Esophagus mucosa (tissue), 1 donor: ENCODE measurements at places on chromosomes 1 and 21. TPM values are rescaled to one million over a fixed set of nuclear protein-coding genes. Genes with fewer than 3 reads are reported as not detected.

GRCh38 chr1:203424861-203425662 lies 50.5 kb upstream of the PRELP start:
- ATAC-seq = no peak

DNA sequence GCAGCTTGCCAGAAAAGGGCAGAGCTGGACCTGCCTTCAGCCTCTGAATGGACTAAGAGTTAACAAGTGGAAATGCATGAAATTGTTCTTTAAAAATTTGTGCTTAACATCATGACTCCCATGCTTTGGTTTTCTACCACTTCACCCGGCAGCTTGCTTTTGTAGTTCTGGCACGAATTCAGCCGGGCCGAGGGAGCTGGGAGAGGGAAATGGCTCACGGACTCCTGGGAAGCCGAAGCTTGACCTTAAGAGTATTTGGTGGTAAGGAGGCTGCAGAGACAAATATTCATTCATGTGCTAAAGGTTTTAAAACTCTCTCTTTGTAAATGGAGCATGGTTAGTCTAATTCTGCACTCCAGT lies 17.2 kb upstream of the GFI1 start:
- ATAC-seq = no peak

DNA sequence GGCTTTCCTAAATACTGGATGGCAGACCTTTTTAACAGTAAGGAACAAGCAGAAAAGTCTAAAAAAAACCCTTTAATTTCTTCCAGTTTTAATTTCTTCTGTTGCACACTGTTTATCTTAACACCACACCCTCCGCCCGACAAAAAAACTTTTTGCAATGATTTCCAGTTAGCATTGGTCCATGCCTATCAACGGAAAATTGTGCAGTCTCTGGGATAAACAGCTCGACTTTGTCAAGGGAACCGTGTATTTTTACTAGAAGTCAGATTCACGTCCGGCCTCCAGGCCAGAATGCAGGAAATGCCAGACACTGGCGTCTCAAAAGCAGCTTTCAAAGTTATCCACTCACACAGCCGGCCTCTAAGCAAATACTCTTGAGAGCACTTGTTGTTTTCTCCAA lies 378 bp upstream of the NUP210L start:
- peak; percentile 37 for ATAC-seq

DNA sequence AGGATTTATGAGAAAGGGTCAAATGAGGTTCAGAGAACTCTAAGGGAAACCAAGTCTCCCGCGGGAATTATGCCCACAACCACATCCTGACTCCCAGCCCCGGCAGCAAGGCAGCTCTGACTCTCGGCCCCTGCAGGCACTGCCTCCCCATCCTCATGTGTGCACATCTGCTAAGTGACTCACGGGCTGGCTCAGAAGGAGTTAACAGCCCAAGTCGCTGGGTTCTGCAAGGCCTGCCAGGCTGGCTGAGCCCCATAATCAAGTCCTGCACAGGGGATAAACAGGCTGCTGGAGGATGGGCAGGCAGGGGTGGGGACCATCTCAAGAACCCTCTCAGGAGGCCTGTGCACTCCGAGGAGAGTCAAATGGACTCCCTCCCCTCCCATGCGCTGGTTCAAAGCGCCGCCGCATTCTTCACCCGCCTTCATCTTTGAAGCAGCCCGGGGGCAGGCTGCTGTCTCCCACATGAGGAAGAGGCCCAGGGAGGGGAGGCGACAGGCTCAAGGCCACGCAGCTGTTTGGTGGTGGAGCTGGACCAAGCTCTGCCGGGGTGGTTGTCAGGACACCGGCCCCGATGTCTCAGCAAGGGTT lies 344.3 kb downstream of the MATN1 start:
- ATAC-seq = peak; percentile 27

DNA sequence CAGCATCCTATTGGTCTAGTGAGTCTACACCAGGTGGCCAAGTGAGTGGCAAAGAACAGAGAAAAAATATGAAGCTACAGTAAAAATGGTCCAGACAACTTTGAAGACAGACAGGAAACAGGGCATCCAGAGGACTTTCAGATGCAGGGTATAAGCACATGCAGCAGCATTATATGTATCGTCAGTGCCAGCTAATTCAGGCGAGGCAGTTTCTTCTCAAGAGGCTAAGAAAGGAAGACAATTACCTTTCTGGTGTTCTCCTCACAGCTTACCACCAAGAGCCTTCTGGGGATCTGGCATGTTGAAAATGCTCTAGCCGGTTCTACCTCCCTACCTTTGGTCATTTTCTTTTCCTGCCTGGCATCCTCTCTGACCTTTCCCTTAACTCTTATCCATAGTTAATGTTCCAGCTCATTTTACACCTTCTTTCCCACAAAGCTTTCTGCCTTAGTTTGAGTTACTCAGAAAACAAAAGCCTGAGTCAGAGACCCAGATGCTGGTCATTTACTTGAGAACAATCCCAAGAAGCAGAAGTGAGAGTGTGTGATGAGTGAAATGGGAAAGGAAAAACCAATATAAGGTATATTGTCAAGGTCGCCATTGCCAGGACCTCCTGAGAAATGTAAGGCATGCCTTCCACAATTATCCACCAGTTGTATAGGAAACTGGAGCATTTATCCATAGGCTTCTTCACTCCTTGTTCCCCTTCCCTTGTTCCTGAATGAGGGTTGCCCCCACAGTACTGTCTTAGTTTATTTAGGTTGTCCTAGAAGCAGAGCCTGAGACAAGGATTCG lies 444.1 kb downstream of the PLPP3 start:
- no peak for ATAC-seq

- no peak for ATAC-seq
Observed at GRCh38 chr1:245842106-245842505, 665.0 kb downstream of the SMYD3 start.

GRCh38 chr21:33771976-33772375 lies 129.7 kb downstream of the ITSN1 start:
- no peak for ATAC-seq

GRCh38 chr1:52907068-52907811 lies 14.3 kb downstream of the ECHDC2 start:
- ATAC-seq = peak; percentile 34

DNA sequence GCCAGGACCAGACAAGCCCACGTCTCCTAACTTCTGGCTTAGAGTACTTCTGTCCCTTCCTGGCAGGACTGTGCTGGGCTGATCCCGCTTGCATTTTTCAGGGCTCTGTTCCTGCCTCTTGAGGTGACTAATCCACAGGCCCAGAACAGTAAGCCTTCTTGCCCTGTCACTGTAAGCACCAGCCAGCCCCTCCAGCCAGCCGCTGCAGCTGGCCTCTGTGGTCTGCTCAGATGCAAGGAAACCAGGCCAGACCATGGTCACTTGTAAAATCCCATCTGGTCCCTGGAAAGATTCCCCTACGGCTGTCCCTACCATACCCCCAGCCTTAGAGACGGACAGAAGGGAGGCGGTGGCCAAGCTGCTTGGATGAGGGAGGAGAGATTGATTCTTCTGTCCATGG lies 74.2 kb downstream of the KIRREL1 start:
- peak; percentile 28 for ATAC-seq

DNA sequence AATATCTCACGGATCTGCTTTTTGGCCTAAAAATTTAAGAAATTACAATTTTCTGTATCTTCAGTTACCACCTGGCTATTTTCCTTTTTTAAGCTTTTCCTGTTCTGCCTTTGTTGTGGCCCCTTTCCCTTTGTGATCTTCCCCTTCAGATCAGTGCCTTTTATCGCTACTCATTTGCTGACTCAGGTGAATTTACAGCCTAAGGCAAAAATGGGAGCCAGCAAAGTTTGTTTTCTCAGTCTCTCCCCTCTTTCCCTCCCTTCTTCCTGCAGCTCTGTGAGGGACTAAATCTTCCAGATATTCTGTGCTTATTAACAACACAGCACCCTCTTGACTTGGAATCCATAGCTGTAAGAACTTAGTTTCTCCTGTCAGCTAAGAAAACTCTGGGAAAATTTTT lies 5.3 kb upstream of the PRRC2C start:
- no peak for ATAC-seq

DNA sequence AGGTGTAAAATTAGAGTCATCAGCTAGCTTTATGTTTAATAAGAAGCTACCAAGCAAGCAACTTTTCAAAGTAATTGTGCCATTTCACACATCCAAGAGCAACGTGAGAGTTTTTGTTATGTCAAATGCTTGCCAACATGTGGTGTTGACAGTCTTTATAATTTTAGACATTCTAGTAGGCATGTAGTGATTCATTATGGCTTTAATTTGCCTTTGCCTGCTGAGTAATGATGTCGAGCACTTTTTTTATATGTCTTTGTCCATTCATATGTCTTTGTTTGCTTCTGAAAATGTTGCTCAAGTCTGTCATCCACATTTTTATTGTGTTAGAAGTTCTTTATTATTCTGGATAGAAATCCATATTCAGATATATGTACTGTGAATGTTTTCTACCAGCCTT lies 21.4 kb upstream of the CHIT1 start:
- ATAC-seq = peak; percentile 36

DNA sequence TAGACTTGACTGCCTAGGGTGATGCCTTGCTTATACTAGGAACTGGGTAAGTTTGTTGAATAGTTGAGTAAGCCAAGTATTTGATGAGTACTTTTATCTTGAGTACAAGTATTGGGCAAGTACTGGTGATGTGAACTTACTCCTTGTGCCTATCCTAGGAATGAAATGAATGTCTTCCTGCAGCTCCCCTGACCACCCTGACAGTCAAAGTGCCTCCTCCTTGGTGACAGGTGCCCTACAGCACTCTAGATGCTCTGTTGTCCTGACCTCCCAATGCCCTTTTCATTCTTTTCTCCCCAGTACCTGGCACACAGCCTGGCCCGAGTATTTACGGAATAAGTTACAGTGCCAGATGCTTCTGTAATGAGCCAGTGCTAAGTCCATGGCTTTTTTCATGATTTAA lies 25.5 kb downstream of the PCSK9 start:
- no peak for ATAC-seq

- ATAC-seq = peak; percentile 44
Observed at GRCh38 chr21:14070049-14070893, 140.5 kb downstream of the LIPI start.

DNA sequence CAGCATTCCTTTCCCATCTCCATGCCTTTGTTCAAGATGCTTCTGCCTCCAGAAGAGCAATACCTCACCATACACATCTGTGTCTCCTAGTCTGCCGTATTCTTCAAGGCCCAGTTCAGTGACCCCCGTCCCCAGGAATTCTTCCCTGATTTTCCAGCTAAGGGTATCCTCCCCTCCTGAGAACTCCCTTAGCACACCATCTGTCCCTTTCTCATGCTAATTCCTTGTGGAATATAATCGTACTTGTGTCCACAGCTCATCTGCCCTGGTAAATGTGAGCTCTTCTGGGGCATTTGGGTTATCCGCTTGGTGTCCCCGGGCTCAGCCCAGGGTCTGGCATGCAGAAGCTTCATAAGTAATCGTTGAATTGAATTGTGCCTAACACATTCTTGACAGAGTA lies 40.9 kb downstream of the BEND5 start:
- no peak for ATAC-seq

GRCh38 chr21:42547001-42547905 lies 33.6 kb downstream of the SLC37A1 start:
- ATAC-seq = no peak

- ATAC-seq = peak; percentile 52
Observed at GRCh38 chr1:201766131-201766866, 62.7 kb upstream of the IPO9 start.

DNA sequence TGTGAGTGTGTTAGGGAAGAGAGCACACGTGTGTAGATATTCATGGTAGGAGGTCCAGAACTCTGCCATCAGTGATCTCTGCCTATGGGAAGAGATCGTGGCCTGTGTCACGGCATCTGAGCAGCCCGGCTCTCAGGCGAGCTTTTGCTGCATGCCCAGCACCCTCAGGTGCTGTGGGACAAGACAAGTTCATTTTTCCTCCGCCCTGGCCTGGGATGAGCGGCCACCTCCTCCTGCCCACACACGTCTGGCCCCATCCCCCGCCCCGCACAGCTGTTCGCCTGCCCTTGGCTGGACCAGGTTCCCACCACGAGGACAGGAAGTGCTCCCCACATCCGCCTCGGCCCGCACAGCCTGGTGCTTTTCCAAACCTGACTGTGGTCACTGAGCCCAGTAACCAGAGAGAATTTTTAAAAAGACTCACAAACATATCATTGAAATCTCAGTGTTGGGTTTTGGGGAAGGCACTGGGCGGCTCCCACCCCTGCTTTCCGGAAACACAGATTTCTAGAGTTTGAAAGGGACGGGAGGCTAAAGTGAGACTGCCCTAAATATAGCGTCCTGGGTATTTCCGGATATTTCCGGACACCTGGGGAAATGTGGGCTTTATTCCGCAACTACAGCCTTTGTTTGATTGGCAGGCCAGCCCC lies 18.0 kb downstream of the BMP8A start:
- peak; percentile 21 for ATAC-seq

GRCh38 chr1:172658871-172659453 lies at the start of gene FASLG:
FASLG (plus strand) TSS chr1:172659103; CDS start chr1:172659202, 99 bp downstream.
- ATAC-seq = no peak

- no peak for ATAC-seq
Observed at GRCh38 chr1:201140235-201140940, 13.4 kb upstream of the ASCL5 start.

DNA sequence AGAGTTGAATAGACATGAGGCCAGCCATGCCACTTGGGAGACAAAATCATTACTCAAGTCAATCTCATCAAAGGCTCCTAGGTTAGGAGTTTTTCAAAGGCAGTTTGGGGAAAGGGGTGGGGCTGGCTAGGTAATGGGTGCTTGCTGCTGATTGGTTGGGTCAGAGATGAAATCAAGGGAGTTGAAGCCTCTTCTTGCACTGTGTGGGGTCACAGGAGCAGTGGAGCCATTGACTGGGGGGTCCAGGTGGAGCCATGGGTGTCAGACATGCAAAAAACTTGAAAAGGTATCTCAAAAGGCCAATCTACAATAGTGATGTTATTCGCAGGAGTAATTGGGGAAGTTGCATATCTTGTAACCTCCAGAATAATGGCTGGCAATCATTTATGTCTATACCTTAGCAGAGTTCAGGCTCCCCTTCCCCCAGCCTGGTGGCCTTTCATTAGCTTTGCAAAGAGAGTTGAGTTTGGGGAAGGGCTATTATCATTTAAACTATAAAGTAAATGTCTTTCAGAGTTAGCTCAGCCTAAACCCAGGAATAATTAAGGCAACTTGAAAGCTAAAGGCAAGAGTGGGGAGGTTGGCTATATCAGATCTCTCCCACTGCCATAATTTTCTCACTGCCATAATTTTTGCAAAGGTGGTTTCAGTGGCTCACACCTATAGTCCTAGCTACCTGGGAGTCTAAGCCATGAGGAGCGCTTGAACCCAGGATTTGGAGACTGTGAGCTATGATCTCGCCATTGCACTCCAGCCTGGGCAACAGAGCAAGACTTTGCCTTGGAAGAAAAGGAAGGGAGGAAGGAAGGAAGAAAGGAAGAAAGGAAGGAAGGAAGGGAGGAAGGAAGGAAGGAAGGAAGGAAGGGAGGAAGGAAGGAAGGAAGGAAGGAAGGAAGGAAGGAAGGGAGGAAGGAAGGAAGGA lies 7.8 kb upstream of the PINK1 start:
- ATAC-seq = no peak

GRCh38 chr1:183236158-183236725 lies 50.2 kb downstream of the LAMC2 start:
- no peak for ATAC-seq

Gene LEPR
- total RNA-seq = 2.4 TPM

Gene CYP4Z1
- total RNA-seq = 0.72 TPM

Gene ITGB2
- 7.1 TPM for total RNA-seq

Gene LRRC39
- not detected for total RNA-seq

Gene CD1B
- not detected for total RNA-seq

Gene EFHD2
- 38.3 TPM for total RNA-seq

Gene S100A2
- 4,166 TPM for total RNA-seq

Gene CELA2A
- total RNA-seq = 0.36 TPM

Gene NPHS2
- not detected for total RNA-seq

Gene ETNK2
- total RNA-seq = 2.8 TPM

Gene SDHB
- 84.5 TPM for total RNA-seq

Gene DIPK1A
- 2.8 TPM for total RNA-seq

Gene INAVA
- total RNA-seq = 54.8 TPM

Gene LRRN2
- 0.72 TPM for total RNA-seq

Gene CCDC181
- not detected for total RNA-seq

Gene KCND3
- 1.7 TPM for total RNA-seq

Gene CTSK
- 7.7 TPM for total RNA-seq
